Osteoblast (primary cell): ENCODE measurements at places on chromosomes 1 and 21. TPM values are rescaled to one million over a fixed set of nuclear protein-coding genes. Genes with fewer than 3 reads are reported as not detected.

DNA sequence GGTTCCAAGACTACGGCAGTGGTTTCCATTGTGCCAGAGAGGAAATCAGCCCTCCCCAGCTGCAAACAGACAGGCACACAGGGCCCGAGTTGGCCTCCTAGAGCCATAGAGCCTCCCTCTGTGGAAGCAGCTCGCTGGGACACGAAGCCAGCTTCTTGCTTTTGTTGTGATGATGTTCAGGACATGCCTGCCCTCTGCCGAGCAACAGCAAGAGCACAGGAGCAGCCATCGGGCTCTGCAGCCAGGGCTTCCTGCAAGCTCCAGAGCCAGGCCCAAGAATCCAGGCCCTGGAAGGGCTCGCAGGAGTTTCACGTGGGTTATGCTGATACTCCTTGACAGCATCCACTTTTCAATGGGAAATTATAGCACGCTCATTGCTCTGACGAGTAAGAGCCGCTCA, 18.5 kb downstream of the NPHP4 start:
- peak; percentile 62 for DNase-seq
- H3K4me3 ChIP-seq: no peak overlapping the region
- H3K27me3 ChIP-seq: no peaks in the 10 kb centered on the region
- no peaks in the 10 kb centered on the region for H3K36me3 ChIP-seq

DNA sequence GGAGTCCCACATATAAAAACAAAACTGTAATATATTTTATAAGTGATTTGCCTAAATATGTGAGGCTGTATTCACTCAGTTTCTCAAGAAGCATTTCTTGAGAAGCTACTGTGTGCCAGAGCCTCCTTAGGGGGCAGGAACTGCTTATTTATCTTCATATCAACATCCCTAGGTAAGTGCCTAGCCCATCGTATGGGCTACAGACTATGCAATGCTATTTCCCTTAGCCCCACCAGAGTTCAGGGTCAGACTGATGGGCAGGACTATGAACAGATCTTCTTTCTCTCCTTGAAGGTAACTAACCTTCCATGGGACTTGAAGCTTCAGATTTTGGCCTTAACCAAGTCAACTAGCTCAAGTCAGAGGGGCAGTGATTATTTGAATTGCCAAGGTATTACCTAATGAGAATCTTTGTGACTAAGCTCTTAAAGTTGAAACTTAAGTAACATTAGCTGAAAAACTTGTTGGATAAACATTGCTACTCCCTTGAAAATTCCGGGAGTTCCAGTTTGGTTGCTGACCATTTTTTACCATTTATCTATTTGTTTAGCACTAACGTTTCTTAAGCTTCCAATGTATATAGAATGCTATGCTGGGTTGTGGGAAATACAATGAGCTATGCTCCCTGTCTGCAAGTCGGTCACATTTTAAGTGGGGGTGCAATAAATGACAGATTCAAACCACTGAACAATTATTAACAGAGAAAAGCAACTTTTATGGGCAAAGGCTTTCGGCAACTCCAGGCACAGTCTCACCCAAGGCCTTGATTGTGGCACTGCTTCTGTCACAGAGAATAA, 85.2 kb downstream of the GPR88 start:
- H3K4me3 ChIP-seq: no peak overlapping the region
- H3K36me3 ChIP-seq: no peaks in the 10 kb centered on the region
- H3K27ac ChIP-seq: peak overlapping the region; percentile 99
- no peaks in the 10 kb centered on the region for H3K27me3 ChIP-seq

- no peak overlapping the region for H3K4me3 ChIP-seq
- no peak overlapping the region for H3K27ac ChIP-seq
- H3K27me3 ChIP-seq: no peaks in the 10 kb centered on the region
- DNase-seq: no peak
- H3K4me1 ChIP-seq: peaks cover 5% of the 10 kb centered on the region
These were observed 160.9 kb downstream of the PTPRU start for GRCh38 chr1:29397256-29397590.

GRCh38 chr1:187241971-187242370, 413.2 kb downstream of the PLA2G4A start:
- no peak overlapping the region for H3K27ac ChIP-seq
- no peaks in the 10 kb centered on the region for H3K4me1 ChIP-seq
- no peaks in the 10 kb centered on the region for H3K36me3 ChIP-seq
- no peak overlapping the region for H3K4me3 ChIP-seq
- no peaks in the 10 kb centered on the region for H3K27me3 ChIP-seq

GRCh38 chr1:163094589-163094988, 25.4 kb downstream of the RGS4 start:
- DNase-seq: no peak
- H3K27me3 ChIP-seq: no peaks in the 10 kb centered on the region
- no peaks in the 10 kb centered on the region for H3K36me3 ChIP-seq
- H3K4me1 ChIP-seq: peaks cover 14% of the 10 kb centered on the region

DNA sequence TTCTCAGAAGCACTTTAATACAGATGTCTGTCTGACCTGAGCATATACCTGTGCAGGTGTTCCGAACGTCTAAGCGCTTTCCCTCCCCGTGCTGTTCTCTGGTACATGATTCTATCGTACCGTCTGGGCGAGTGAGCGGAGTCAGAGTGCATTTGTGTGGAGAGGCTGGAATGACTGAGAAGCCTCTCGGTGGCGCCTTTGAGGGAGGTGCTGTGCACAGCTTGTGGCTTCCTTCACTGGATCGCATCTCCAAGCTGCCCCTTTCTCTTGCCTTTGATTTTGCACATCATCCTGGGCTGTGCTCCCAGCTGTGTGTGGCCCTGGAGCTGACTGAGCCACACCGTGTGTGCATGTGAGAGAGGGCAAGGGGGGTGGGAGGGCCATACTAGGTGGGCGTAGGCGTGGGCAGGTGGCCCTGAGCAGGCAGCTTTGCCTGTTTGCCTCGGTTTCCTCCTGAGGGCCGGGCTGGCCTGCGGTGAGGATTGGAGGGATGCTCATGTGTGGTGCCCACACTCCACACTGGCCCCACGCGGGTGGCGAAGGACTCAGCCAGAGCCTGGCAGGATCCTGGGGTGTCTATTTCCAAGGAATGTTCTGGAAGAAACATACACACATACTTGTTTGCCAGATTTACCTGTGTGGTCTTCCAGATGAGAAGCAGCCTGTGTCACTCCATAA, 105.3 kb downstream of the ADARB1 start:
- no peaks in the 10 kb centered on the region for H3K4me1 ChIP-seq
- peaks cover 15% of the 10 kb centered on the region for H3K36me3 ChIP-seq
- no peak overlapping the region for H3K27ac ChIP-seq

DNA sequence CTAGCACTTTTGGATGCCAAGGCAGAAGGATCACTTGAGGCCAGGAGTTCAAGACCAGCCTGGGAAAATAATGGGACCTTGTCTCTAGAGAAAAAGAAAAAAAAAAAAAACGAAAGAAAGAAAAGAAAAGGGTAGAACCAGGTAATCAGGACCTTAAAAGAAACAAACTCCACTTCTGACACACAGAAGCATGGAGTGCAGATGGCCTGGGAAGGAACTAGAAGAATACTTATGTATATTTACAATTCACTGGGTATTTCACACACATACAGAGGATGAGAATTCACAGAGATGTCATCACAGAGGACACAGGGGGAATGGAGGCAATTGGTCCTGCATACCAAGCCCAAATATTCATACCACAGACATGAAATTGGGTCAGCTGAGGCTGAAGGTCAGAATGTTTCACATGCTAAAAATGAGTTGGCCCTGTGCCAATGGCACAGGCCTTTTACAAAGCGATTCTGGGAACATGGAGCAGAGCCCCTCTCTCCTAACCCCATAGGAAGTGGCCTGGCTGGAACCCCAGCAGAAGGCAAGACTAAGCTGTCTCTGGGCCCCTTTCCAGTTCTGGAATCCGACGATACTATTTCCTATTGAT, 4.4 kb downstream of the B4GALT3 start:
- no peak overlapping the region for H3K4me3 ChIP-seq
- peak; percentile 95 for DNase-seq
- peaks cover 56% of the 10 kb centered on the region for H3K36me3 ChIP-seq
- H3K4me1 ChIP-seq: peaks cover 27% of the 10 kb centered on the region
- peak overlapping the region; percentile 92 for H3K27ac ChIP-seq

DNA sequence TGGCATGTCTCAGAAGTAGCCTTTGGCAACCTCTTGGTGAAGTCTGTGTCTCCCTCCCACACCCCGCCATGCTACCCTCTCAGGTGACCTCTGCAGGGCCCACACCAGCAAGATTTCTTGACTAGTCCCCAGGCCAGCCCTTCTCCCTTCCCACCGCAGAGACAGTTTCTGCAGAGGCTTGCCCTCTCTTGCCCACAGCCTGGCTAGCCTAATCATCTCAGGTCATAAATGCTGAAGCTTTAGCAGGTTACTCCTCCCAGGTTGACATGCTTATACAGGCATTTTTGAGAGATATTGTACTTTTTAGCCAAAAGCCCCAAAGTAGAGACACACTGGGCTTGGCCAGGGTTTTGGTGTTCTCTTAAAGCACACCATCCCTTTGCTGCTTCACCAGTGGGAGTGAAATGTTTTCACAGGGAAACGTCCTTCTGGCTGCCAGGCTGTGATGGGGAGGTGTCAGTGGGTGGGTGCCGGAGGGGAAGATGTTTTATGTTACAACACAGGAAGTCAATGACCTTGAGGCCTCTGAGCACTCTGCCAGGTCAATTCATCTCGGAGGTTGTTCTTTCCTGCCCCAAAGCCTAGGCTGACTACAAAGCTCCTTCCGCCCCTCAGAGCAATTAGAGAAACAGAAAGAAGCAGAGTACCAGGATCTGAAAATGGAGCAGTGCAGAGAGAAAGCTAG, 58.5 kb downstream of the STYXL2 start:
- H3K27ac ChIP-seq: no peak overlapping the region
- H3K4me1 ChIP-seq: no peaks in the 10 kb centered on the region
- H3K36me3 ChIP-seq: no peaks in the 10 kb centered on the region
- no peak for DNase-seq

DNA sequence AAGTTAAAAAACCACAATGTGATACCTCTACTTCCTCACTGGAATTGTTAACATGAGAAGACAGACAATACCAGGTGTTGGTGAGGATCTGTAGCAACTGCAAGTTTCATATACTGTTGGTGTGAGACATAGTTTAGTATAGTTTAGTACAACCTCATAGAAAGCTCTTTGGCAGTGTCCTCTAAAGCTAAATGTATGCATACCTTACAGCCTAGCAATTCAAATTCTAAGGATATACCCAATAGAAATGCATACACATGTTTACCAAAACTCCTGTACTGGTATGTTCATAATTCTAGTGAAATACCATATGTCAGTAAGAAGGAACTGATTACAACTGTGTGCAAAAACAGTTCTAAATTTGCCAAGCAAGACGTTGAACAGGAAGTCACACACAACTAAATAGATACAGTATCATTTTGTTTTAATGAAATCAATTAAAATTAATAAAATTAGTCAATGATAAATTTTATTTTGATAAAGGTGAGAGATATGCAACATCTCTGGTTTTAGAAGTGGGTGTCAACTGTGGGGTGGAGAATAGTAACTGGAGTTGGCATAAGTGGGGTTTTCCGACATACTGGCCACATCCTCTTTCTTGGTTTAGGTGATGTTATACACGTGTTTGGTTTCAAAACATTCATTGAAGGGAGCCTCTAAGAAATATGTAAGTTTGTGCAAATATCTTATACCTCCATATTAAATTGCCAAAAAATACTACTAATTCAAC, 450.7 kb downstream of the PTPRC start:
- H3K36me3 ChIP-seq: no peaks in the 10 kb centered on the region
- H3K27me3 ChIP-seq: no peaks in the 10 kb centered on the region
- no peak overlapping the region for H3K27ac ChIP-seq
- H3K4me1 ChIP-seq: no peaks in the 10 kb centered on the region

- no peak overlapping the region for H3K27ac ChIP-seq
- H3K27me3 ChIP-seq: peaks cover 21% of the 10 kb centered on the region
- peaks cover 10% of the 10 kb centered on the region for H3K4me1 ChIP-seq
- peak; percentile 68 for DNase-seq
- H3K4me3 ChIP-seq: peak overlapping the region; percentile 79
- H3K36me3 ChIP-seq: no peaks in the 10 kb centered on the region
These were observed 848 bp downstream of the DNM3 start for GRCh38 chr1:171841931-171842761.

ERICH3 gene
- total RNA-seq: not detected in 2 replicates
